ENCODE measurements at places on chromosomes 12 and 14.

DNA sequence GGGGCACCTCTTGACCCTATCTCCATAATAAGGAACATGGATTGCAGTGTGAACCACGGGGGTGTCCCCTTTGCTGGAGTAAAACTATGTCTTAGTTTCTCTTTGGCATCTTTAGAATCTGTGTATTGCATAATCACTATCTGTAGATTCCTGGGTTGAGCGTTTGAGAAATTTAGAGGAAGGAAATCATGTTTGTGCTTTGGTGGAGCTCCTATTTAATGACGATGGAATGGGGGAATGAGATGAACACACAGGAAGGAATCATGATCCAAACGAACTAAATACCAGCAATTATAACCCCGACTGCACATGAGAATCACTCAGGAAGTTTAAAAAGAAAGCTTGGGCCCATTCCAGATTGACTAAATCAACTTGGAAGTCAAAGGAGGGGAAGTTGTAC, 1.3 kb upstream of the MYG1 start:
- DNase-seq = no peak

- no peak for DNase-seq
Measured at GRCh38 chr12:19490908-19491307, 51.6 kb downstream of the AEBP2 start.

DNA sequence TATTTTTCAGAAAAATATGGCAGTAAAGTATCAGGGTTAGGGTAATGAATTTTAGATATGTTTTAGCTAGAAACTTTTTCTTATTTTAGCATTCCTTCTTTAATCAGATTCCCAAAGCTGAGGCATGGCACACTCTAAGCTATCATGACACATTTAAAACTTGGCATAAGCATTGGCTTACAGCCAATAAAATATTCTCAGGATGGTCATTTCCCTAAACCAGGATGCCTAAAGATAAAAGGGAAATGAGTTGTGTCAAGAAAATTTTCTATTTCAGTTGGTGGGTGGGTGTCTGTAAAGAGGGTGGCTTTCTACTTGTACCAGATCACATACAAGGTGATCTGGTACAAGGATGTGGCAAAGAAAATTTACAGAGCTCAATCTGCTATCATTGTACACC, 47.8 kb downstream of the PEBP1 start:
- DNase-seq = no peak

DNA sequence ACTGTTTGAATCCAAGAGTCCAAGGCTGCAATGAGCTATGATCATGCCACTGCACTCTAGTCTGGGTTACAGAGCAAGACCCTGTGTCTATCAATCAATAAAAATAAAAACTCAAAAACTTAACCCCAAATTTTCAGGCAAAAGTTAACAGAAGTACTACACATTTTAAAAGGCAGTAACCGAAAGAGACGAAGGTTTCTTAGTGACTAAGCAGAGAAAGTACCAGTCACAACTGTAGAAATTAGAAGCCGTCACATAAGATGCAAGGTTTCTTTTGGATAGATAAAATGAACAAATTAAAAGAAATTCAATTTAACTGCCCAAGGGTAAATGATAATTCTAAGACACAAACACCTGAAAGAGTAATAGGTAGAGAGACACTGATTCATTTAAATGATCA, 103.5 kb downstream of the MED13L start:
- DNase-seq = no peak

DNA sequence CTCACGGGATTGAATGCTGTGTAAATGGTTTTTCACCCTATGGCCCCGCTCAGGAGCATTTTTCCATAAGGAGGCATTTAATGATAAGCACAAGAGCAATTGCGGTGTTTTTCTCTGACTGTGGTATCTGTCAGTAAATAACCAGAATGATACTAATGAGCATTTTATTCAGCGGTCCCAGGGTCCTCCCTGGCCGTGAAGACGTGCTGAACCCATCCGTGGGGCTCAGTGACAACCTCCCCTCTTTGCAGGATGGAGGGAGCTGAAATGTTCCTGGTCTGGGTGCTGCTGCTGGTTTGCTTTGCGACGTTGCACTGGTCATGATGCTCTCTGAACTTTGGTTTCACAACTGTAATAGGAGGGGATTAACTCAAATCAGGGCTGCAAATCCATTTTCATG, 625.6 kb downstream of the AACS start:
- no peak for DNase-seq

- DNase-seq = no peak
Measured at GRCh38 chr12:90407841-90408240, 547.1 kb downstream of the CCER1 start.

GRCh38 chr12:111598637-111599452, at the start of gene ATXN2:
Gene ATXN2 (minus strand): TSS chr12:111599315. CDS start chr12:111599034, 281 bp downstream.
- DNase-seq = peak; percentile 41

DNA sequence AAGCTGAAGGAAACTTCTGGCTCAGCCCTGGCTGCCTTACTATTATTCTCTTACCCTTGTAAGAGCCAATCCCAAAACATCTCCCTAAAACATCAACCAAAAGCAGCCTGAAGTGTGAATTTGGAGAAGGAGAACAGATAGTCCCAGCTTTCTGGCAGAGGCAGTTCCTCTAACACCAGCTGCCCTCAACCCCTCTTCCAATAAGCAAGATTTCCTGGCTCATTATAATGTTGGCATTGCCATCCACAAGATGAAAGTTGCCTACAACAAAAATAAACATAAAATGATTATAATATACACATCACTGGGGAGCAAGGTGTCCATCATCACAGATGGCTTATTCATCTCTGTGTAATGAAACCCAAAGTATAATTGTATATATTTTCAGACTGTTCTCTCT, 352.5 kb upstream of the CCDC196 start:
- DNase-seq = no peak

DNA sequence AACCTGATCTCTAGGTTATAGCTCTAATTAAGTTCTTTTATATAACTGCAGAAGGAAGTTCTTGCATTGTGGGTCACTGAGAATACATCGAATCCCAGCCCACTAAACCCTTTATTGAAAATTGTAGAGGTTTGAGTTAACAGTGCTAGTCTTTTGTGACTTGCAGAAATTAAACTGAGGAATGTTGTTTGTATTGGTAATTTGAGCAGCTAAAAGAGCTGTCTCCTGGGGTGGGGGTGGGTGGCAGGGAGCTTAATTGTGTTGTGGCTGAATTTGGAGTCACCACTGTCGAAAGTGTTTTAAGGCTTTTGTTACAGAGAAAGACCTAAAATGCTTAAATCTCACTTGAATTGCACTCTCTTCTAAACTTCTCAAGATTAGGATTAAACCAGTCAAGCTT, 3.2 kb upstream of the COX8C start:
- no peak for DNase-seq

GRCh38 chr14:87161502-87161901, 831.5 kb downstream of the GALC start:
- DNase-seq = no peak

DNA sequence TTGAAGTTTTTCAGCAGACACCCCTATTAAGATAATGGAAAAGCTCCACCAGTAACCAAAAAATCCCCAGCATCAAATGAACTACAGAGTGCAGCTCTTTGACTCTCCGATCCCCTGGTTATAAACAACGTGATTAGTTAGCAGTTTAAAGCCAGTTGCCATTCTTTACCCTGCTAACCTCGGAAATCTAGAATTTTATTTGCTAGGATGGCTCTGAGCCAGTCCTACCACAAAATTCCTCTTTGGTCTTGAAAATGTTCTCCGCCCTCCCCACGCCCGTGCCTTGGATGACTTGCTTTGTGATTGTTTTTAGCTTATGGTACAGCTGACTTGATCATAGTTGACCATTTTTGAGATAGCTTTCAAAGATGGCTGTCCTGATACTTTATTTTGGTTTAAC, 1.2 kb downstream of the KLHDC2 start:
- DNase-seq = no peak

DNA sequence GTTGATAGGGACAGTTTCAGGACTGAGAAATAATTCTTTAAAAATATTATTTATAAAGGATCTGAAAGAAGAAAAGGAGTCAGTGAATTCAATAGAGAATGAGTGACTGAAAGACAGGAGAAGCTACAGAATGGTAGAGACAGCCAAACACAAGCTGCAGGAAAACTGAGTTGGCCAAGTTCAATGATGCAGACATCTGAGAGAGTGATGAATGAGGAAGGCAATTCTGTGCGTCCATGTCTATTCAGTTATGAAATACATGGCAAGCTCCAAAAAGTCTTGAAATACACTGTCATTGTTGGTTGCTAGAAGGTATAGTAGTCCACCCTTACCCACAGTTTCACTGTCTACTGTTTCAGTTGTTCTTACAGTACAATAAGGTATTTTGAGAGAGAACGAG, 6.8 kb downstream of the LRRC74A start:
- no peak for DNase-seq

- DNase-seq = no peak
Measured at GRCh38 chr12:98745578-98746391, 100.7 kb downstream of the APAF1 start.

DNA sequence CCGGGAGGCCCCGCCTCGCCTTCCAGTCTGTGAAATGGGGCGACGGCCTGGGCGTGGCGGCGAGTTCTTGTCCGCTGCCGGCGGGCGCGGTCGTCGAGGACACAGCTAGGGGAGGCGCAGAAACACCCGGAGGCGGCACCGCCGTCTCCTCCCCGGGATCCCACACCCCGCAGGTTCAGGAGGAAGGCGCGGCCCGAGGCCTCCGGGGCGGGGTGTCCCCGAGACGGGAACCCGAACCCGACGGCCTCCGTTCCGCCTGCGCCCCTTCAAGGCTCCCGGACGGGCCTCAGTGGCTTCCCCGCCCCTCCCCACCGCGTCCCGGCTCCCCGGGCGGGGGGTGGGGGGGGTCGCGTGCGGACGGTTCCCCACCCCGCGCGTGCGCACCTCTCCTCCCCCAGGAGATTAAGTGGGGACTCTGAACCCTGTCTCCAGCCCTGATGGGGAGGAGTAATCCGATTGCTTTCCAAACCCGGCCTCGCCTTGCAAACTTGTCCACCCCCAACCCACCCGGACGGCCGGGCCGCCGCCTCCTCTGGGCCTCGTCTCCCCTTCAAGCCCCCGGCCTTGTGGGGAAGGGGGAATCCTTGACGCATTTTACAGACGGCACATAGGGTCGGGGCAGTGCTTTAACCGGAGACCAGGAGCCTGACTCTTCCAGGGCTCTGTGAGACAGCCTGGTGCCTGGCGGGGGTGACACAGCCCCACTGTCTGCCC, 35.3 kb upstream of the ANKRD9 start:
- DNase-seq = no peak

- no peak for DNase-seq
Measured at GRCh38 chr14:105774001-105774400, 247.6 kb downstream of the TMEM121 start.

DNA sequence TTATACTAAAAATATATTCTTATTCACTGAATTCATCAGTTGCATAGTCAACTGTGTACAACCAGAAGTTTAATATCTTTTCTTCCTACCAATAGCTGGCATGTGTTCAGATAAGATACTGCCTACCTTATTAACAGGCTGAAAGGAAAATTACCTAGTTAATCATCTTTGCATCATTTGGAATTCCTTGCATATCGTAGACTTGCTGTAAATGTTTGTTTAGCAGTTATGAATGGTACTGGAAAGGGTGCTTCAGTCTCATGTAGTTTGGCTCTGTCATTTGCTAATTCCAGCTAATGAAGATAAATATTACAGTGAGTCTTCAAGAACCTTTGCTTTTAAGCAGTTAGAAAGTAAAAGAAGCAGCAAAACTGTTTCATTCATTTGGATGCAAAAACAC, 84.4 kb downstream of the PPHLN1 start:
- no peak for DNase-seq

DNA sequence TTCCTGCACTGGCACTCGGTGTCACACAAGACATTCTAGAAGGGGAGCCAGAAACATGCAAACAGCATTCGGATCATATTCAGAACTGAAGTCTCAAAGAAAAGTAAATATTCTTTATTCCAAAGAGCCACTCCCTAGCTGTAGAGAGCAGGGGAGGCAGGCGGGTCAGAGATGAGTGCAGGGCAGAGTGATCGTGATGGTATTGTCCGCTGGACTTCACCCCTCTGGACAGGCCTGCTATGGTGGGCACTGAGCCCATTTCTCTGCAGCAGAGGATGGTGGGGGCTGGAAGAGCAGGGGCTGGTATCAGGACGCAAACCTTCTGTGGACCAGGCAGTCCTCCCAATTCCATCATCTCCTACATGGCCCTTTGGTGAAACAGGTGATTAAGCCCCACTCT, 25.6 kb downstream of the IRF2BPL start:
- DNase-seq = no peak

GRCh38 chr12:7032990-7033389, 14.7 kb upstream of the LPCAT3 start:
- DNase-seq = no peak

GRCh38 chr14:92613008-92613658, 99.6 kb downstream of the RIN3 start:
- DNase-seq = peak; percentile 54

- DNase-seq = no peak
Measured at GRCh38 chr12:108629824-108630476, 3.7 kb downstream of the SELPLG start.

- DNase-seq = no peak
Measured at GRCh38 chr12:1768615-1769014, 51.8 kb upstream of the LRTM2 start.

DNA sequence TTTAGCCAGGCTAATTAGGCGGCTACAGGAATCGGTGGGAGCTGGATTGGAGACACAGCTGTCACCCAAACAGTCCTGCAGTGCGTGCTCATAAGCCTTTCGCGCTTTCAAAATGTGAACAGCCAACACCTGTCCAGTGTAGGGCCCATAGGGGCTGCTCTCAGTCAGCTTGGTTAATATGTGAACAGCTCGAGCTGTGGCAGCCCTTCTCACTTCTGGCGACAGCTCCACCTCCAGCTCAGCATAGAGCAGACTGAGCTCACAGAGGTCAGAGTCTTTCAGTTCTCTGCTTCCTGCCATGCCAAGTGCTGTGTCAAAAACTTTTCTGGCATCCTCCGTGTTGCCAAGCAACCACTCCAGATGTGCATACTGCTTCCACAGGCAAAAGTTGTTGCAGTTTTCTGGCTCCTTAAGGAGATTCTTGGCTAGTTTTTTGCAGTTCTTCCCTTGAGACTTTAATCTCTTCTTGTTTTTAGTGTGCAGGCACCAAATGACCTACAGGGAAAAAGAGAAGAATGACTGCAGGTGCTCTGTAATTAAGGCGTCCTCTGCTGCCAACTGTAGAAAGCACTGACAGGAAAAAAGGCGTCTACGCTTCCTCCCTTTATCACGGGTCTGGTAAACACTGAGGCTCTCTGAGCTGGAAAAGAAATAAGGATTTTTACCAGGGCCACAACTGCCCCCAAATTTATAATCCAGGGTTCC, 32.5 kb downstream of the PSMC1 start:
- DNase-seq = no peak

DNA sequence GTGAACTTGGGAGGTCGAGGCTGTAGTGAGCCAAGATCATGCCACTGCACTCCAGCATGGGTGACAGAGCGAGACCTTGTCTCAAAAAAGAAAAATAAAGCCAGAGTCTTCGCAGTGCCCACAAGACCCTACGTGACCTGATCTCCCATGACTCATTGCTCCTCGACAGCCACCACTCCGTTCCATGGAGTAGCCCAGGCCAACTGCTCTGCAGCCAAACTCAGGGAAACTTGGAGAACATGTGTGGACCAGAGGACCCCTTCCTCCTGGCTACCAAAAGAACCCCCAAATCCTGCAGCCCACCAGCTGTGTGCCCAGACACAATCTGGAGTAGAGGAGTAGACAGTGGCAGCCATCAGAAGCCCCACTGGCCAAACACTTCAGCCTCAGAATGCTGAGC, 32.1 kb upstream of the PPP2R5C start:
- DNase-seq = no peak
